ENCODE measurements at places on chromosomes 4 and X.

- no peaks in the 10 kb centered on the region for H3K36me3 ChIP-seq
- H3K4me3 ChIP-seq, result peak overlapping the region; percentile 45
- peaks cover 64% of the 10 kb centered on the region for H3K27me3 ChIP-seq
- no peaks in the 10 kb centered on the region for H3K4me1 ChIP-seq
- DNase-seq, result peak; percentile 21
- no peak overlapping the region for H3K27ac ChIP-seq
These were observed 1.5 kb downstream of the FHDC1 start for GRCh38 chr4:152937336-152938236.

DNA sequence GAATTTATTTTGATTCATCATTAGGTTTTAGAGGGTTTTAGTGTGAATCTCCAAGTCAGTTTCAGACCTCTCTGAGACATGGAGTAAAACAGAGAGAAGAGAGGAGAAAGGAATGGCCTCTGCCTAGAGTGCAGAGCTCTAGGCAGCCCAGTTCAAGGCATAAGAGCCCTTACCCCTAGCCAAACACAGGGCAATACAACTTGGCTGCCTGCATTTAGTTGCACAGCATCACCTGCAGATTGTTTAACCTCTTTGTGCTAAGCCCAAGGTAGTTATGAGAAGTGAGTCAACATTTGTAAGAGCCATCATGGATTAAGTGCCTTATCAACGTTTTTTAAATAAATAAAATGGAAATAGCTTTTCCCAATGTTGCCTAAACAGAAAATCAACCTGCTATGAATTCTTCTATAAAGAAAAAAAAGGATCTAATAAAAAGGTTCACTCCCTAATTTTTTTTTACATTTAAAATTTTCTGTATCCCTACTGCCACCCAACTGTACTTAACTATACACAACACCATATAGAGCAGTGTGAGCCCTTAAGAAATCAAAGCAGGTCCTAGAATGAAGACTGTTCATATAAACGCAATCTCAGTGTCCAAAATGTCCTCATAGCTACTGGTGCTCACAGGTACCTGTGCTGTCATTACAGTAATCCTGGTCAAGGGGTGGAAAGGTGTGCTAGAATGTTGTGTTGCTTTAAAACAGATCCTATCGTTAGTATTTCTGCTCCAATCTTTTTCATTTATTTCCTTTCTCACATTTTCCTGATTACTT, 36.0 kb downstream of the PF4 start:
- peaks cover 47% of the 10 kb centered on the region for H3K27me3 ChIP-seq
- H3K4me3 ChIP-seq, result no peak overlapping the region
- H3K36me3 ChIP-seq, result no peaks in the 10 kb centered on the region
- H3K27ac ChIP-seq, result no peak overlapping the region
- DNase-seq, result no peak
- no peaks in the 10 kb centered on the region for H3K4me1 ChIP-seq

GRCh38 chr4:114658179-114658578, 59.6 kb downstream of the UGT8 start:
- H3K27ac ChIP-seq, result no peak overlapping the region
- H3K27me3 ChIP-seq, result no peaks in the 10 kb centered on the region
- no peak overlapping the region for H3K4me3 ChIP-seq
- H3K36me3 ChIP-seq, result no peaks in the 10 kb centered on the region

GRCh38 chr4:1330761-1331590, 16.0 kb upstream of the UVSSA start:
- no peak overlapping the region for H3K4me3 ChIP-seq
- H3K27me3 ChIP-seq, result no peaks in the 10 kb centered on the region
- H3K4me1 ChIP-seq, result no peaks in the 10 kb centered on the region
- H3K27ac ChIP-seq, result no peak overlapping the region
- DNase-seq, result no peak
- H3K36me3 ChIP-seq, result peaks cover 68% of the 10 kb centered on the region

GRCh38 chr4:53928825-53929224, 135.6 kb downstream of the CHIC2 start:
- no peaks in the 10 kb centered on the region for H3K36me3 ChIP-seq
- H3K4me1 ChIP-seq, result peaks cover 13% of the 10 kb centered on the region
- peak overlapping the region; percentile 48 for H3K27ac ChIP-seq
- no peaks in the 10 kb centered on the region for H3K27me3 ChIP-seq
- no peak overlapping the region for H3K4me3 ChIP-seq

GRCh38 chr4:162201673-162202072, 37.9 kb upstream of the FSTL5 start:
- no peaks in the 10 kb centered on the region for H3K27me3 ChIP-seq
- no peaks in the 10 kb centered on the region for H3K36me3 ChIP-seq
- H3K4me1 ChIP-seq, result no peaks in the 10 kb centered on the region
- DNase-seq, result no peak

GRCh38 chr4:52957835-52958631, 95.9 kb downstream of the RASL11B start:
- no peak overlapping the region for H3K4me3 ChIP-seq
- H3K4me1 ChIP-seq, result peaks cover 37% of the 10 kb centered on the region
- DNase-seq, result peak; percentile 76

- H3K27ac ChIP-seq, result no peak overlapping the region
- H3K4me1 ChIP-seq, result no peaks in the 10 kb centered on the region
- peaks cover 17% of the 10 kb centered on the region for H3K36me3 ChIP-seq
- H3K4me3 ChIP-seq, result no peak overlapping the region
- DNase-seq, result peak; percentile 27
These were observed 40.9 kb downstream of the GPR143 start for GRCh38 chrX:9724711-9725110.

DNA sequence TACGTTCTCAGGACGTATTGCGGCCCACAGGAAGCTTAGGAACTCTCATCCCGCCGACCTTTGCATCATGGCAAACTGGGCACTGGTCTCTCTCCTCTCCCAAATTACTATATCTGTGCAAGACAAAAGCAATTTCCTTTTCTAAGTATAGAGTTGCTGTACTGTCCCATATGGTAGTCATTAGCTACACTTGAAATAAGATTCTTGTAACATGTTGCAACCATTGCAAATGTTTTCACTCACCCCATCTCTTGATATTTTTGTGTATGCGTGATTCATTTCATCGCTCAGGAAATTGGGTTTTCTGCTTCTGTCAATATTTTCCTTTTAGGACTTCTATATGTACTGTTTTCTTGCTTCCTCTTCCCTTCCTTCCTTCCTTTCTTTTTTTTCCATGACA, 15.7 kb downstream of the ARMCX6 start:
- H3K36me3 ChIP-seq, result no peaks in the 10 kb centered on the region
- DNase-seq, result peak; percentile 62
- no peak overlapping the region for H3K27ac ChIP-seq
- peaks cover 5% of the 10 kb centered on the region for H3K27me3 ChIP-seq

- no peaks in the 10 kb centered on the region for H3K27me3 ChIP-seq
- no peaks in the 10 kb centered on the region for H3K36me3 ChIP-seq
- H3K27ac ChIP-seq, result no peak overlapping the region
- no peaks in the 10 kb centered on the region for H3K4me1 ChIP-seq
- peak; percentile 54 for DNase-seq
- H3K4me3 ChIP-seq, result no peak overlapping the region
These were observed 158.0 kb downstream of the KCNIP4 start for GRCh38 chr4:21790438-21791029.

DNA sequence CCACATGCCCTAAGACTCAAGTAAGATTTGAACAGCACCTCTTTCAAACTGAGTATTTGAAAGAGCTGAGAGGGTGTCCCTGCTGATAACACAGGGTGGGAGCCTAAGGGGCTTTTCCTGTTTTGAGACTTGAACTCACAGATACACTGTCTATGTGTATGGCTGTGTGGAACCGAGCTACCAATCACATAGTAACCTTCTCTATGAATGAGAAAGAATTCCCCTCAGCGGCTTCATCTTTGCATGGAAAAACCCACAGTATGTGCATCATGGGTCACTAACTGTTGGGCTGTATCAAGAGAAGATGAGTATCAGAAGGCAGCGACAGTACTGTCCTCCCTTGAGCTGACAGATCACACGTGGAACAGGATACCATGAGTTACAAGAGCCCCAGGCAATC, 336.3 kb downstream of the AFF2 start:
- no peak for DNase-seq
- H3K4me3 ChIP-seq, result no peak overlapping the region
- H3K4me1 ChIP-seq, result no peaks in the 10 kb centered on the region
- H3K36me3 ChIP-seq, result no peaks in the 10 kb centered on the region
- no peak overlapping the region for H3K27ac ChIP-seq

DNA sequence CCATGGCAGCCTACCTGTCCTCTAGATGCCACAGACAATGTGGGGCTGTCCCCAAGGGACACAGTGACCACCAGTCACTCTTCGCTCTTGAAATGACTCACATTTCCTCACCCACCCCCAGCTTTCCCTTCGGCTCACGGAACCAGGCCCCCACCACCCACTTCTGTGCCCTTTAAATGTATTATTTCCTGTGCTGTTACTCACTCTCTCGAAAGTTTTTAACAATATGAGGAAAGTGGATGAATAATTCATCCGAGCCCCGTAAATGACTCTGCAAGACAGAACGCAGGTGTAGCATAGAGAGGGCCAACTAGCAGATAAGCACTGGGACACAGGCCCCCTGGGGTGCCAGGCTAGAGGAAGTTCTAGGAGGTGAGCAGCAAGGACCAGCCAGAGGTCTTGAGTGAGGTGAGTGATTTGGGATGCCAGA, 179.5 kb upstream of the TBL1X start:
- no peak for DNase-seq
- H3K4me1 ChIP-seq, result no peaks in the 10 kb centered on the region
- no peaks in the 10 kb centered on the region for H3K36me3 ChIP-seq
- H3K27ac ChIP-seq, result no peak overlapping the region

- no peak overlapping the region for H3K27ac ChIP-seq
- H3K36me3 ChIP-seq, result no peaks in the 10 kb centered on the region
- no peak overlapping the region for H3K4me3 ChIP-seq
- no peaks in the 10 kb centered on the region for H3K4me1 ChIP-seq
- no peak for DNase-seq
These were observed 660.6 kb upstream of the NR3C2 start for GRCh38 chr4:149102765-149103164.
